ENCODE measurements at places on chromosomes 16 and 17.

DNA sequence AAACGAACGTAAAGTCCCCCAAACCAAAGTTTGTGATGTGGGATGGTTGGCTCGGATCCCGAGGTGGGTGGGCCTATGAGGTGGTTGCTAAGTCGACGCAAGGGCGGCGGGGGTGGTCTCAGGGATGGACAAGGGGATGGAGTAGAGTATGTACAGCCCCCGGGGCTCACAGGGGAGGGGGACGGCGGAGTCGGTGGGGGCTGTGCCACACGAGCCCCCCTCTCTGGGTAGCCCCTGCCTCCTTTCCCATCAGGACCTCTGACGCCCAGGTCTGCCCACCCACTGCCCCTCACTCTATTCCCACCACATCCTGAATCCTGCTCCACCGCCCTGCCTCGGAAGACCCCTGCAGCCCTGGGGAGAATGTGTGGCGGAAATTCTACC, 15.2 kb downstream of the IL34 start:
- DNase-seq = no peak

DNA sequence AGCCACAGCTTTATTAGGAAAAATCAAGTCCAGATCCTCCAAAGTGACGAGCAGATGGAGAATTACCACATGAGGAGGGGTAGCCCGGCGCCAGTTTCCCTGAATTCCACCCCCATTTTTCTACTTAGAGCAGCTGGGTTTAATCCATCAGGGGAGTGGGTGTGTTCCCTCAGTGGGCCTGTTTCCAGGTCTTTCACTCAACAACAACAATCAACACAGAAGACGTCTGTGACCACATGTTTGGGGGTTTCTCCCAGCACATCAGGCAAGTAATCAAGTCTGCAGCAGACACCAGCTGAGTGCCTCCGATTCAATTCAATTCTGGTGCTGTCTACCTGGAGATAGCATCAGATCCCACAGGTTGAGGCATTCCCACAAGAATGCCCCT, 6.8 kb downstream of the SLC6A2 start:
- no peak for DNase-seq

- DNase-seq = no peak
Observed at GRCh38 chr17:14048169-14048568, 21.1 kb upstream of the COX10 start.

- DNase-seq = no peak
Observed at GRCh38 chr16:27742333-27742732, 192.4 kb downstream of the KATNIP start.

GRCh38 chr17:63843910-63844677, 1.6 kb upstream of the SMARCD2 start:
- DNase-seq = no peak

GRCh38 chr16:20897922-20898321, 2.2 kb downstream of the DCUN1D3 start:
- no peak for DNase-seq

DNA sequence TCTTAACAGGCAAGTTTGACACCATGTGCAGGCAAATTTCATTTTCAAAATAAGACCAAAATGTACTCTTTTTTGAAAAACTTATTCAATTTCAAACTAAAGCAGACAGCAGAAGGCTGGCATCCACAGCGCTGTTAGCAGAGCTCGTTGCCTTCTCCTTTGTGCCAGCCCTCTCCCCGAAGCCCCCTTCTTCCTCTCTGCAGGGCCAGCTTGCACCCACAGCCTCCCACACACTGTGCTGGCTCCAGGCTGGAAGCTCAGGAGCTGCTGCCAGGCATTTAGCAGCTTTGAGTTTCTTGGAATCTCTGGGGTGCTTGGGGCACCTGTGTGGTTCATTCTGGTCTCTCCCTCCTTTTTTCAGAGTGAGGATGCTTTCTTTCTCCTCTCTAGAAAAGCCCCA, 37.7 kb downstream of the GP2 start:
- no peak for DNase-seq

DNA sequence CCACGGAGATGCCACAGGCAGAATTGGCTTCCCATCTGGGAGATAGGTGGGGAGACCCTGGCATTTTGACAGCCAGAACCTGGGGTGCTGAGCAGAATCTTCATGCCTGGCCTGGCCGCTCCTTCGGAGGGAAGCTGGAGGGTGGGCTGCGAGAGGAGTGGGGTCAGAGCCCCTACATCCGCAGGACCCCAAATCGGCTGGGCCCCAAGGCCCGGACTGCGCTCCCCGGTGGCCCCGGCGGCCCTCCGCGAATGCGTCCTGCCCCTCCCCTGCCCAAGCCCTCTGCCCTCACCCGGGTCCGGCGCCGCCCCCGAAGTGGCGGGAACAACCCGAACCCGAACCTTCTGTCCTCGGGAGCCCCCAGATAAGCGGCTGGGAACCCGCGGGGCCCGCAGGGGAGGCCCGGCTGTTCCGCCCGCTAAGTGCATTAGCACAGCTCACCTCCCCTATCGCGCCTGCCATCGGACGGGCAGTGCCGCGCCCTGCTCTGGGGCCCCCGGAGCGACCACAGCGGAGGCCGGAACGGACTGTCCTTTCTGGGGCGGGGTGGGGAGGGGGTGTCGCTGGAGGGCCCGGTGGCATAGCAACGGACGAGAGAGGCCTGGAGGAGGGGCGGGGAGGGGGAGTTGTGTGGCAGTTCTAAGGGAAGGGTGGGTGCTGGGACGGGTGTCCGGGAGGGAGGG, 850 bp upstream of the PNMT start:
- DNase-seq = no peak

GRCh38 chr17:16329519-16330271, 23.6 kb downstream of the CENPV start:
- no peak for DNase-seq

DNA sequence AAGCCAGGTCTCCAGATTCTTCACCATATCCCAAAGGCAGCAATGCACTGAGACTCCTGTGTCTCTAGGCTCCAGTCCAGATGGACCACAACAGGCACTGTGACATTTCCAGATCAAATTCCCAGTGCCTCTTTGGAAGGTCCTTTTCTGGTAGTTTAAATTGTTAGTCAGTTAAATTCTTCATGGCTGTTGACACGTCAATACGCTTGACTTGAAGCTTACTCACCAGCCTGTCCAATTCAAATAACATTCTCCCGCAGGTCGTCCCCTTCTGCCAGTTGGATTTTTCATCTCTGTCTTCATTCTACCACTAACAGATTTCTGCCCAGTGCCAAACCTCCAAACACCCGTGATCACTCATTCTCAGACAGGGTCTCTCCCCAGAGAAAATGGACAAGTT, 86.7 kb downstream of the SHISA9 start:
- no peak for DNase-seq

DNA sequence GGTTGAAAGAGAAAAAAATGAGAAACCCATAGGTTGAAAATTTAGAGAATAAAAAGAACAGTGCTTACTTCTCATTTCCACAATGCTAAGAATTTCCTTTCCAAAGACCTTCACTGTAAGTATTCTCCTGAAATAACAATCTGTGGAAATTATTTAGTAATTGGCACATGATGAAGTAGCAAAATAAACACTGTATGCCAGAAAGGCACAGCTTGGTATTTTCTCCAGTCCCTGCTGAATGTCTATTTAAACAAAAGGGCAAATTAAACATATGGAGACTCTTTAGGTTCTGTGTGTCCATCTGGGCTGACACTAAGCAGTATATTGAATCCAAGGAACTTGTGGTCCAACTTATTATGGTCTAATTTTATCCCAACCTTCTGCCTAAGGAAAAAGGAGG, 46.1 kb downstream of the CHCT1 start:
- DNase-seq = no peak

DNA sequence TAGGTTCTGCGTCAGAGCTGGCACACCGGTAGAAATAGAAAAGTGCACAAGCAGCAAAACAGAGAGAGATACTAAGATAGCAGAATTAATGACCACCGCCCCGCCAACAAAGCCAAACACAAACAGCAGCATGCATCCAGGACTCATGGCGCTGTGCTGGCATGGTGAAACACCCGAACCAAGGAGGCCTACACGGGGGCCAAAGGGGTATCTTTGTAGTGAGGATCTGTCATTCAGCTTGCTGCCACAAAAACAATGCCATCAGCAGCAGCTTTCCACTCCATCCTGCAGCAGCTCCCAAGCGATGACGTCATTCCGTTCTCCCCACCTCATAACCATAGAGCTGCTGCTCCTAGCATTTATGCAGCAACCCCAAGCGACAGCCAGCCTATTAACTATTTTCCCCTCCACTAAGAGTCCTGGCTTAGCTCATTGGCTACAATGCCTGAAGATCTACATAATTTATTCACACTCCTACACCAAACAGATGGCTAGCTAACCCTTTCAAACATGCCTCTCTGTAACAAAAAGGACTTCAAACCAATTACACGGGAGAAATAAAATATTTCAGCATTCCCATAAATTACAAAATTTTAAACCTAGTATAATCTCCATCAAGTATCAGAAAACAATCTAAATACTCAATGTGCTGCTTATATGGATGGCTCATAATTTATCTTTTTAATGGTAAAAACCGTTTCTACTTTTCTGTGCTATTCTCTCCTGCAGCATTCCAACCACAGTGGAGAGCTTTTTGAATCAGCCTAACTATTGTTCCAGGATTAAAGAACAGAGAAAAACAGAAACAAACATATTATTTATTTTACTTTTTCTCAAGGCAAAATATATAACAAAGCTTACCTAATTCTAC, 73.9 kb downstream of the SPAG9 start:
- DNase-seq = no peak

DNA sequence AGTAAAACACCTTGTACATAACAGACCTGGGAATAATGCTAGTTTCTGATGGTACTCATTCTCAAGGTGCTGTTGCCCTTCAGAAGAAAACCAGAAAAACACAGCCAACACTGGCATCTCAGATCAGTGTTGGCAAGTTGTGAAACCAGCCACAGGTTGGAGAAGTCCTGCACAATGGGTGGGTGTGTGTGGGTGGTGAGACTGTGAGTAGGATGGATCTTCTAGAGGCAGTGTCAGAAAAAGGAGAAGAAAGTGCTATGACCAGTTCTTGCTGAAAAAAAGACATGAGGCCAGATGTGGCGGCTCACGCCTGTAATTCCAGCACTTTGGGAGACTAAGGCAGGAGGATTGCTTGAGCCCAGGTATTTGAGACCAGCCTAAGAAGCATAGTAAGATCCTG, 35.2 kb upstream of the SMIM36 start:
- DNase-seq = no peak

DNA sequence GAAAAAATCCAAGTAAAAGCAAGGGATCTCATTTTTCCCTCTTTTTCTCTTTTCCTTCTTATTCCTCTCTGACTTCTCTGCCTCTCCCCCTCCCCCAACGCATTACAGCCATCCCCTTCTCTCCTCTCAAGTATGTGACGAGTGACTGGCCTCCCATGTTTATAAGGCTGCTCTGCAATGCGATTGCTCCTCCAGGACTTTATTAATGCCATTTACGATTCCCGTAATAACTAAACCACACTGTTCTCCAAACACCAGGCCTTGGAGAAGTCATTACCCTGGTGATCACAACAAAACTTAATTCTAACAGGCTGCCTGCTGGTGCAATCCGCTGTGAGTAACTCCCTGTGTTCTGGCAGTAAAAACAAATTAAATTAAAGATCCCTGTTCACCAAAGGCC, 88.8 kb downstream of the HS3ST3B1 start:
- no peak for DNase-seq

DNA sequence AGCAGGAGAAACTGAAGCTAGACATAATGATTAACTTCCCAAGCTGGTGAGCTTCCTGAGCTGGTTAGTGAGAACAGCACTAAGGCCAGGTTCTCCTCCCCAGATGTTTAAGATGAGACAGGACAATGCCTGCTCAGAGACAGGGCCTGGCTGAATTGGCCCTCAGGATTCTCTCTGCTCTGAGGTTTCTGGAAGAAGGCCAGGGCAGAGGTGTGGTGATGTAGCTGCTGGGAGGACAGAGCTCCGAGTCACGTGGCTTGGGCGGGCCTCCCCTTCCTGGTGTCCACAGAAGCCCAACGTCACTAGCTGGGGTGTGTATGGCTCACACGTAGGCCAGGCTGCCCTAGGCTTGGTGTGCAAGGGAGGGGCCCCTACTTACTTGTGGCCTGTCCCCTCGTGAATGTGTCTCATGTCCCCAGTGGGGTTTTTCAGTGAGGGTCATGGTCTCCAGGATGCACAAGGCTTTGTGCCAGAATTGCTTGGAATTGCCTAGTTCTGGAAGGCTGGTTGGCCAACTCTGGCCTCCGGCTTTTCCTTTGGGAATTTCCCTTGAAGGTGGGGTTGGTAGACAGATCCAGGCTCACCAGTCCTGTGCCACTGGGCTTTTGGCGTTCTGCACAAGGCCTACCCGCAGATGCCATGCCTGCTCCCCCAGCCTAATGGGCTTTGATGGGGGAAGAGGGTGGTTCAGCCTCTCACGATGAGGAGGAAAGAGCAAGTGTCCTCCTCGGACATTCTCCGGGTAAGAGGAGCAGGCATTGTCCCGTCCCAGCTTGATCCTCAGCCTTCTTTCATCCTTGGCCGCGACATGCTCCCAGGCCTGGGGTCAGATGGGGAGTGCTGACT, 3.4 kb downstream of the NOD2 start:
- DNase-seq = no peak

DNA sequence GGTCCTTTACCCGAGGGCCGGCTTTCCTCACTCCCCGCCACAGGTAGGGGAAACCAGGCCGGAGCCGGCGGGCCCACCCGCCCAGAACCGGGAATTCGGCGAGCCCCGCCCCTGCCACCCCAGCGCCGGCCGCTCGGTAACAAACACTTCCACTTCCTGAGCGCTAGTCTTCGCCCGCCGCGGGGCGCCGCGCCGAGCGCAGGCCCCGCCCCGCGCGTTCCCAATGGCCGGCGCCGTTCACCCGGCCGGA, 224 bp upstream of the NHERF1 start:
- DNase-seq = no peak

GRCh38 chr17:9339958-9340357, 235.7 kb downstream of the STX8 start:
- no peak for DNase-seq

GRCh38 chr16:55711959-55712876, 56.4 kb downstream of the SLC6A2 start:
- peak; percentile 39 for DNase-seq

GRCh38 chr16:50970281-50970680, 180.8 kb downstream of the SALL1 start:
- DNase-seq = no peak

- DNase-seq = no peak
Observed at GRCh38 chr16:10938796-10939648, 3.2 kb downstream of the DEXI start.

- peak; percentile 21 for DNase-seq
Observed at GRCh38 chr16:30096105-30096861, at the start of gene YPEL3. TSS of gene YPEL3 (minus strand) at chr16:30096213. CDS start at chr16:30095482, 731 bp downstream.

DNA sequence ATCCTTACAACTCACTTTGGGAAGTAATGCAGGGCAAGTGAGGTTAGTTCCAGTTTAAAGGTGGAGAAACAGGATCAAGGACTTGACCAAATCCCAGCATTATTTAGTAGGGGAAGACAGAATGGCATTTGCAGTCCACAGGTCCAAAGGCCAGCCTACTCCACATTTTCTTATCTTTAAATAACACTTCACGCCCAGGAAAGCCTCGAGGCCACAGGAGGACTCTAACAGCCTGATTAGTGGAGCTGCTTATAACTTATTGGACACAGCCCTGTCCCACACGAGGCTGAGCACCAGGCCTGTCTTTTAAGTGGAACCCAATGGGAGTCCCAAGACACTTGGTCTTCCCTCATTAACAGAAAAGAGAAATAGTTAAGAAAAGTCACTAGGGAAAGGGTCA, 12.1 kb upstream of the HYDIN start:
- DNase-seq = no peak

Measured in NCI-H187 (cell line).